NCI-H2081 treated with DMSO at 0.1 percent for 48 hours (cell line): ENCODE measurements at places on chromosomes 11 and 22.

- DNase-seq: no peak
Observed at GRCh38 chr22:47434336-47435203, 672.1 kb downstream of the TBC1D22A start.

- DNase-seq: no peak
Observed at GRCh38 chr22:19016081-19016766, 80.1 kb upstream of the PRODH start.

- no peak for DNase-seq
Observed at GRCh38 chr22:32791056-32791455, 10.4 kb upstream of the TIMP3 start.

- no peak for DNase-seq
Observed at GRCh38 chr11:47592970-47593369, 1.2 kb downstream of the C1QTNF4 start.

GRCh38 chr22:36461665-36462649 lies 19.5 kb downstream of the TXN2 start:
- no peak for DNase-seq

- no peak for DNase-seq
Observed at GRCh38 chr11:62129590-62130282, 5.9 kb downstream of the INCENP start.
